ENCODE measurements at places on chromosomes 3 and 15. TPM values are rescaled to one million over a fixed set of nuclear protein-coding genes. Genes with fewer than 3 reads are reported as not detected.

The SRGAP3 gene
- total RNA-seq: 15.8 TPM

DNA sequence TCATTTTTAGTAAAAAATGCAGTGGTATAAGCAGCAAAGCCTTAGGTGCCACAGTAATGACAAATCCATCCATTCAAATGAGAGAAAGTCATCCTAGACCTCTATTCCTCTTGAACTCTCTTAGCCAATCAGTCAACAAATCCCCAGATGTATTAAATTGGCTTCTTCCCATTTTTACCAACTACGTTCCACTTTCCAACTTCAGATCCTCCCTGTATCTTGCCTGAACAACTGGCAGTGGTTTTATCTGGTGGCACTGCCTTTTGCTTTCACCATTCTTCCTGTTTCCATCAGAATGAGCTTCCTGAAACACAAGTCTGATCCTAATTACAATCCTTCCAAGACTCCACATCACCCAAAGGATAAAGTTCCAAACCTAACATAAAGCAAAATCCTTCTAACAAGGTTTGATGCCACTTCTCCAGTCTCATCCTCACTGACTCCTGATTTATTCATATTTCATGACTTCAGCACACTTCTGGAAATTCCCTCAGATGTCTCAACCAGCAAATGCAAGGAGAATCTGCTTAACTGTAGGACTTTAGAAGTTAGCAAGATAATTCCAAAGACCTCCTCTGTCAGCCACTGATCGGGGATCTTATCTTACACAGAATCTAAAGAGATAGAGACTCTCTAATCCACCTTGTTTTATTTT, 69.8 kb upstream of the SLC4A7 start:
- no peak for DNase-seq

- DNase-seq: no peak
These were observed 43.8 kb downstream of the RBM15B start for GRCh38 chr3:51434746-51435327.

The PLIN1 gene
- 1.4 TPM for total RNA-seq

DNA sequence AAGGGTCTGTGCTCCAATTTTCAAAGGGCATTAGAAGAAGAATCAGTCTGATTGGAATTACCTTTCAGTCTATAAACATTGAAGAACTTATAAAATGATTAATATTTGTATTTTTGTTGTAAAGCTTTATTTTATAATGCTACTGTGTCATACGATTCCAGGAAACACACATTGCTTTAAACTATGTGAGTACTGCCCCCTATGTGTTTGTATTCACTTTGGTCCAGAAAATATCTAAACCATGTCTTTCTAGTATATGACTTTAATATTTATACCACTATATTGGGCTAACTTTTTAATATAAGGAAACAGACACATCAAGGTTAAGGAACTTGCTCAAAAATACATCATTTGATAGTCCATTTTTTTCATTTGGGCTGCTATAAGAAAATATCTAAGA, 3.2 kb upstream of the RIOX2 start:
- DNase-seq: no peak

The SLC51A gene
- 9.0 TPM for total RNA-seq

DNA sequence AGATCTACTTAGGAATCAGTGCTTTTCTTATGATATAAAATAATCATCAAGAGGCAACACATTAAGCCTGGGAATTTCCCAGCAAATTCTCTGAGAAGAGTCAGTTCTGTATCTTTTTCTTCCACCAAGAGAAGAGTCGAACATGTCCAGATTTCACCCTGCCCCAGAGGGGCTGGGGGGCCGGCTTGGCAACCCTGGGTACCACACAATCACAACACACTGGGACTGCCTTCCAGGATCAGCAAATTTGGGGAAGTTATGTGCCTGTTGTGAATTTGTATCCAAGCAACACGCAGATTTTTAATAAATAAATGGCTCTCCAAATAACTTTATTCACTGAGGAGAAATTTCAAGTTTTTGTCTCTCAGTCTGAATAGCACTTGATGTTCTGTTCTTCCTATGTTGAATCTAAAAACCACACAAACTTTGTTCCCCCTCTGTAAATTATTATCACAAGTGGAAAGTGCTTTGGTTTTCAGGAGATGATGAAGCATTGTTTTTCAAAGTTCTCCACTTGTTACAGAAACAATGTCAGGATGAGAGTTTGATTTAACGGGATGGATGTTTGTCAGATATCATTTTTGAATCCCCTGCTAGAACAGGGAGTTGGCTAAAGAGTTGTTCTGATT, 357.2 kb downstream of the ZNF385D start:
- DNase-seq: no peak

GRCh38 chr3:29668728-29669127, 387.9 kb downstream of the RBMS3 start:
- no peak for DNase-seq

DNA sequence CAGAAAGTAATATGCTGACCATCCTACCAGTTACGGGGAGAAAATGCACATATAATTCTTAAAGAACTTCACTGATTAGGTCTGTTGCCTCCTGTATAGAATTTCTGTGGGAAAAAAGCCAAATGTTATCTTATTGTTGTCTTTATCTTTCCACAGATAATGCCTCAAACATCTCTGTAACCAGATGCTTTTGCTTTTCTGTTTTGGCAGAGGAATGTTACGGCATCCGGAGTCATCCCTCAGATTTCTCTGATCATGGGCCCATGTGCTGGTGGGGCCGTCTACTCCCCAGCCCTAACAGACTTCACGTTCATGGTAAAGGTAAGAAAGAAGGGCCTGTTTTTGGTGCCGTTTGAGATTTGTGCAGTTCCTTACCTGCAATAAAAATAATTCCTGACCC, 33.5 kb downstream of the PCCB start:
- DNase-seq: no peak

DNA sequence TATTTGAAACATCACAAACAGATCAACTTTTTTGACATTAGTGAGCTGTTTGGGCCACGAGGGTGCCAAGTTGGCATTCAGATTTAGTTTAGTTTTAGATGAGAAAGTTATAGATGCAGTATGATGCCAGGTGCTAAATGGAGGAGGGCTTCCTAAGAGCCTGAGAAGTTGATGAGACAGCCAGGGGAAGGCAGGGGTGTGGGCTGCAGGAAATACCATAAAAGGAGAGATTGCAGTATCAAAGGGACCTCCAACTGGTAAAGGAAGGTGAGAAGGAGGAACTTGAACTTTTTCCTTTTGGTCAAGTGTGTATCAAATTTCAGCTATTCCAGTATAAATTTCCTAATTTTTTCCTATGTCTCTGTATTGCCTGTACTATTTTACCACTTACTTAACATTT, 2.0 kb upstream of the TNIK start:
- DNase-seq: no peak

The CTXN2 gene
- not detected for total RNA-seq

The DALRD3 gene
- total RNA-seq: 36.4 TPM

DNA sequence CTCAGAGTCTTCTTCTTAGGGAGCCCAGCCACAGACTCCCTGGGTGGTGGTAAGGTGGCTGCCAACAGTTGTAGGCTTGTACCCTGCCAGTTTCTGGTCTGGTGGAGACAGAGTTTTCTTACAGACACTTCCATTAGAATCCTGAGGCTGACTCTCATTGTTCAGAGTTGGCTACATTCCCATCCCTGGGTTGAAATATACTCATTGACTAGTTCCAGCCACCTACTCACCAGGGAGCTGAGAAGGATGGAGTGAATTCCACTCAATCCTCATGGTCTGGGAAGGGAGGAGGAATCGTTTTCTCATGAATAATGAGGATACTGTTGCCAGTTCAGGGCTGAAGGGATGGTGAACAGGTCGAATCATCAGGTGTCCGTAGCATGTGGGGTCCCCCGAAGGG, 226.5 kb upstream of the PROK2 start:
- DNase-seq: no peak

GRCh38 chr3:109995377-109995776, 658.0 kb upstream of the DPPA4 start:
- DNase-seq: no peak

DNA sequence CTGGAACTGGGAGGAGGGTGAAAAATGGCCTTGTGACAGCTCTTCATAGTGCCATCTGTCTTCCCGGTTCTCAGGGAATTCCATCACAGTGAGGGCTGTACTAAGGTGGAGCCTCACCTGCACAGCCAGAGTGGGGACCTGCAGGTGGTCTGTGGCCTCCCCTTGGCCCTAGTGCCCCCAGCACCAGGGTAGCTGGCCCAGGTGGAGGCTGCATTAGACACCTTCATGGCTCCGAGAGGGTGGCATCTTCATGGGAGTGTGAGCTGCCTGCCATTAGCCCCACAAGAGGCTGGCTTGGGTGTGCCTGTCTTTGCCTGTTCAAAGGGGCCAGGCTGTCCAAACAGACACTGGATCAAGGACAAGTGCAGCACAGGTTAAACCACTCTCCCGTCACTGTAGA, 95.5 kb upstream of the PRR23E start:
- no peak for DNase-seq

The DCLK3 gene
- not detected for total RNA-seq

DNA sequence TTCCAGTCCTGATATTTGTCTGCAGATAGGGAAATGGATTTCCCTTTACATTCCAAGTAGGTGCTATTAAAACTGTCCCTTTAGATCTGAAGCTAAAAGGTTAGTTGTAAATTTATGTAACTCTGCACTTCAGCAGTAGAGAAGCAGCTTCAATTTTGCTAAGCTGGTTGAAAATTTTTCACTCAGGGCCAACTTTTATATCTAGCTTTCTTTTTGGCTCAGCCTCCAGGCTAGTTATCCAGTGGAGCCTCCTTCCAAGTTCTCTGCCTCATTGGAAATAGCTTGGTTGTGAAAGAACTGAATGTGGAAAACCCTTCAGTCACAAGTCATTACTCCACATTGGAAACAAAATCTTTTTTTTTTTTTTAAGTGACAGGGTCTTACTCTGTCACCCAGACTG, 8.2 kb upstream of the ZNF660 start:
- no peak for DNase-seq

DNA sequence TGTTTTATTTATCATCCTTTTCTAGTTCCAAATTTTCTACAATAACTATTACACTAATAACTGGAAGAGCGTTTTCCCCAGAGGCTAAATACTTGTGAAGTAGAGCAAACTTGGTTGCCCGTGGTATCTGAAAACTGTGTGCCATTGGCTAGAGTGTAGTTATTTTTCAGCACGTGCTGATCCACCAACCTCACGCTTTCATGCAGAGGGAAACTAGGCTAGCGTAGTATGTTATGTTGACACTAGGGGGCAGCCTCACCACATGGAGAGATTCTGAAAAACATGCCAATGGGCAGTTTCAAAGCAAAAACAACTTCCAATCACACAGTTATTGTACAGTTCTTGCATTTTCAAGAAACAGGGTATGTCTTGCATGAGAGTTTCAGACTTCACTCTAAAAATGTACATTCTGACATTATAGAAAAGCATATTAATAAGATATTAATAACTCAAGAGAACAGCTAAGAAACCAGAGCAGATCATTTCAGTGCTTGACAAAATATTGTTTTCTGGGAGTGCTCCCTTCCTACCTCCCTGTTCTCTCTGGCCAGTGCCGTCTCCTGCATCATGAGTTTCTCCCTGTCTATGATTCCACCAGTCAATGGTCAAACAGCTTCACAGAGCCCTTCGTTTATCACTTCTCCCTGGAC, 39.7 kb downstream of the SPATA12 start:
- peak; percentile 77 for DNase-seq

- no peak for DNase-seq
These were observed 6.2 kb upstream of the EPHA3 start for GRCh38 chr3:89101251-89101650.

The DNAH12 gene
- total RNA-seq: 0.20 TPM

DNA sequence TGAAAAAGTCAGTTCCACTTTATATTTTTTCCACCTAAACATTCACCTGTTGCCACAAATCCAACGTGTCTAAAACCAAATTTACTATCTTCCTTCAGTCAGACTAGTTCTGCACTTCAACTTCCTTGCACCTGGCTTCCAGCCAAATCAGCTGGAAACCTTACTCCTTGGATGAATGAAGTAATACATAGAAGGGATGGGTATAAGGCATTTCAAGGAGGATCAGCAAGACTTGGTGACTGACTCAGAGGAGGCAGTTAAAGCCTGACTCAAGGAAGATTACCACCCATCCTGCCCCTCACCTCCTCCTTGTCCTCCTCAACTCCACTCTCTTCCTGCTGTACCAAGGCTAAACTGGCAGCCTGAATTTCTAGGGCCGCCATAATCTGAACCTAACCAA, 37.1 kb downstream of the QTRT2 start:
- DNase-seq: peak; percentile 44

The CCDC39 gene
- 0.72 TPM for total RNA-seq

DNA sequence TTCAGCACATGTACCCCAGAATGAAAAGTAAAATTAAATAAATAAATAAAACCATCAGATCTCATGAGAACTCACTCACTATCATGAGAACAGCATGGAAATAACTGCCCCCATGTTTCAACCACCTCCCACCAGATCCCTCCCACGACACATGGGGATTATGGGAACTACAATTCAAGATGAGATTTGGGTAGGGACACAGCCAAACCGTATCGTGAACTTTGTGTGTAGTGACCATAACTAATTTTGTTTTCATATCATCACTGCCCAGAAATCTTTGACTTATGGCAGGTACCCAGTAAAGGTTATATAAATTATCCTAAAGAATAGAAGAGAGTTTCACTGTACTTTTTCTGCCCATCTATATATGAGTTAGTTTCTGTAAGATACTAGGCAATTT, 766.5 kb downstream of the ROBO1 start:
- no peak for DNase-seq

- DNase-seq: no peak
These were observed 39.2 kb downstream of the MASP1 start for GRCh38 chr3:187252311-187252710.

DNA sequence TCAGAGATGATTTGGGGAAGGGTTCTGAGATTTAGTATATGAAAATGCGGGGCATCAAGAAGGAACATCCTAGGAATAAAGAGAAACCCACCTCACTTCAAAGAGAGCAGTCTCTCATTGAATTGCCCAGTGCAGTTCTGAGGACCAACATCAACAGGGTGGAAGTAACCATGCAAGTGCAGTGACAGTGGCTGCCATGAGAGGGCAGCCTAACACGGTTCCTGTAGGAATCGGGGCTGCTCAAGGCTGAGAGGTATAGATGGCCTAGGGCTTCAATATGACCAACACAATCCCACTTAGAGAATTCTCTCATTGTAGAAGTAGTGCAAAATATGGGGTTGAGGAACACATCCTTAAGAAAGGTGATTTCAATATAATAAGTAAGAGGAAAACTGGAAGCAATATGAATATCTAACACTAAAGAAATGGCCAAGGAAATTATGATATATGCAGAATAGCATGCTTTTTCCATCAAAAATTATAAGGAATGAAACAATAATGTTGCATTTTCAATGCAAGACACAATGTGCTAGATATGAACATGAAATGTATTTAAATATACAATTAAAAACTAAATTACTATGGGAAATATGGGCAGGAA, 51.1 kb upstream of the ARRDC4 start:
- DNase-seq: peak; percentile 12

DNA sequence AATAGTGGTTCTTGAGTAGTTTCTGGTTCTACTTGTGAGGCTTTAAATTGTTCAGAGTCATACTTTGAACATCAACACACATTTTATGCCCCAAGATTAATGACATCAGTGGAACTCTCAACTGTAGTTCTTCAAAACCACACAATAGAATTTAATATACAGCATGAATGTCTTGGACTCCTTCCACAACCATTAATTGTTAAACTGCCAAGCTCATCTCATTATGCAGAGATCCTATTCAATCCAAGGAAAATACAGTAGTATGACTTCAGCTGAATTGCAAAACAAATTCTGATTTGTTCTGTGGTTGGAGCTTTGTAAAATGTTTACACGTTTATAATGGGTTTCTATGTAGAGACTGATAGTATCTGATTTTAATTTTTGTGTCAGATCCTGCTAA, 199.2 kb upstream of the SLC2A2 start:
- DNase-seq: no peak

The COX17 gene
- 23.1 TPM for total RNA-seq

- no peak for DNase-seq
These were observed 58.1 kb upstream of the FOXP1 start for GRCh38 chr3:71641674-71642073.

The B2M gene
- 965 TPM for total RNA-seq

All from ovary (tissue), 10 donors.